ENCODE measurements at places on chromosomes 11 and 22. TPM values are rescaled to one million over a fixed set of nuclear protein-coding genes. Genes with fewer than 3 reads are reported as not detected.

DNA sequence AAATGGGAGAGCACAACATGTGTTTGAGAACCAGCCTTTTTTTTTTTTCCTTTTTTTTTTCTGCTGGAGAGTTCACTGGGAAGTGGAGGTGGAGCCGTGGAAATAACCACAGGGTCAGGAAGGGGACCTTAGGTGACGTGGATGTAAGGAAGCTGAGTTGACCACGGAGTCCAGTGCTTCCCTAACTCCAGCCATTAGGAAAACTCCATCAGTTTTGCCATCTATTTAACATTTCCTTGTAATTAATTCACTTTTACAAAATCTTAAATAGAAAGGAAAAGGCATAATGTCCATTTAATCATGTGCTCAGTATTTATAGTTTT lies 2.0 kb upstream of the CDK2AP2 start:
- no peak for DNase-seq

DNA sequence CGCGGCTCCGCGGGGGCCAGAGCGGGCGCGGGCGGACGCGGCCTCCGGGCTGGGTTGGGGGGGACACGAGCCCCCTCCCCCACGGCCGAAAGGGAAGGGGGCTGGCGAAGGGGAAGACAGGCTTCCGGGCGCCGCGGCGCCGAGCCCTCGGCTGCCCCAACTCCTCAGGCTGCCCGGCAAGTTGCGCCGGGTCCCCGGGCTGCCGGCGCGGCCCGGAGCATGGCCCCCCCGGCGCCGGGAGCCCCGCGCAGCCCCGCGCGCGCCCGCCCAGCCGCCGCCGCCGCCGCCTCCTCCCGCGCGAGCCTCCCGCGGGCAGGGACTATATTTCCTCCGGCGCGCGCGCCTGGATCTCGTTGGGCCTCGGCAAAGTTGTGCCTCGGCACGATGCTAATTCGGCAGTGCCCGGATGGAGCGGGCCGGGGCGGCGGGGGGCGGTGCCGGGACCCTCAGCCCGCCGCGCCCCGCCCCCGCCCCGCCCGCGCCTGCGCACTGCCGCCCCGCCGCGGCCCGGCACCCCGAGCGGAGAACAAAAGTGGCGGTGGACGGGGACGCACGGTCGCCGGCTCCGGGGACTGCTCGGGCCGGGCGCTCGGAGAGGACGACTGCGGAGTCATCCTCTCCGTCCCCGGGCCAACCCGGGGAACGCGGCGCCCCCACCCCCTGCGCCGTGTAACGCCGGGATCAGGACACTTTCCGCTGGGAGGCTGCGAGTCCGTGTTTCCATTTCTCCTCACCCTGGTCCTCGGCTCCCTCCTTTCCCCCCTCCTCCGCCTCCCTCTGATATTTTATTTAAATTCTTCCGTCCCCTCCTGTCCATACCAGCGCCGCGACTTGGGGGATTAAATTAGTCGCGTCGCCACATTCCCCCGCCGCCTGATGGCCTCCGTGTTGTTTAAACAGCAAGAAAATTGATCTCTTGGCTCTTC lies at the start of gene PHF21B:
Gene PHF21B, minus strand, starts transcription at position 400 of the 926 bp plus-strand sequence. CDS start 456 bp downstream, outside the sequence.
- DNase-seq, result peak; percentile 64

GRCh38 chr11:112520354-112520753 lies 259.7 kb upstream of the PLET1 start:
- no peak for DNase-seq

Gene CASP1
- total RNA-seq, result 93.6 TPM

DNA sequence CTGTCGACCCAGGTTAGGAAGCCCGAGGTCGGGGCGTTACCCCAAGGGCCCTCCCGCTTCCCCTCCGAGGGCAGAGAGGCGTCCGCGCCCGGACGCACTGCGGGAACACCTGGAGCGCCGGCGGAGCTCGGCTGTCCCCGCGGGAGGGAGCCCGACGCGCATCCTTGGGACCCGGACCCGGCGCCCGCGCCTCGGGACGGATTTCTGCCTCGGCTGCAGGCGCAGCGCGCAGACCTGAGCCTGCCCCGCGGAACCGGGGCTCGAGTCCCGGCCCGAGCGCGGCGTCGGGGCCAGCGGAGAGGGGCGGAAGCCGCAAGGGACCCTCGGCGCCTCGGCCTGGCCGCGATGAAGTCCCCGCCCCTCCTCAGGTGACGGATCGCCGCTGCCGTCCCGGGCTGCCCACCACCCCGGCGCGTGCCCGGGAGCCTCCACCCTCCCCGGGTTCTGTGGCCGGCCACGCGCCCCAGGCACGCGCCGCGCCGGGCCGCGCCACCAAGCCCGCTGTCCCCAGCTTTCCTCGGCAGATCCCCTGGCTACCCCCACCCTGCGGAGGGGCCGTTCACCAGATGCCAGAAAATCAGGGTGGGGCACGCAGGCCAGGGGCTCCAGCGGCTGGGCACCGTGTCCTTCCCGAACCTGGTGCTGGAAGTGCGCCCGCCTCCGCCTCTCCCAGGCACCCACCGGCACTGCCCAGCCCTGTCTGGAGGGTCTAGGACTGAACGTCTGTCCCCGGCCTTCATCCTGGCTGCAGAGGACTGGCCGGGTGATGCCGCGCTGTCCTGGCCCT lies 410 bp downstream of the GLB1L3 start:
- no peak for DNase-seq

Gene CRYBB1
- not detected for total RNA-seq

DNA sequence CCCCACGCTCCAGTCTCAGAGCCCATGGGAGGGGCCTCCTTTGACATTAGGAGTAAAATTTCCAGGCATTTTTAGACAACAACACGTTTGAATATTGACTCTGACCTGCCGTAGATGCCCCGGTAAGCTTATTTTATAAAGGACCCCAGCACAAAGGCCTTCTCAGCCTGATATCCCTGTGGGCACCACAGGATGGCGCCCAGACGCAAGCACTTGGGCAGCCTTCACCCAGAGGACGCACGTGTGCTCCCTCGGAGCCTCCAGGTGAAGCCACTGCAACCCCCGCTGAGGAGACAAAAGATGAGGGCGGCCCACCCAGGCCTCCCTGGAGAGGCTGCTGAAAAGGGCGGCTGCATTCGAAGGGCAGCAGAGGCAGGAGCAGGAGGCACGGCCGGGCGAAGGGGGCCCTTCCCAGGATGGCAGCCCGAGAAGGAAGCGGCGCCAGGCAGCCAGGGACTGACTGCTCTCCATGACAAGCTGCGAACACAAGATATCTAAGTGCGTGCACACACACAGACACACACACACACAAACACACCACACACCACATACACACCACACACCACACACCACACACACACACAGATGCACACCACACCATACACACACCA lies 15.2 kb upstream of the TH start:
- DNase-seq, result peak; percentile 62

Gene GCAT
- 10.1 TPM for total RNA-seq

- peak; percentile 77 for DNase-seq
These were observed 2.3 kb downstream of the ADORA2A start for GRCh38 chr22:24429411-24430365.

DNA sequence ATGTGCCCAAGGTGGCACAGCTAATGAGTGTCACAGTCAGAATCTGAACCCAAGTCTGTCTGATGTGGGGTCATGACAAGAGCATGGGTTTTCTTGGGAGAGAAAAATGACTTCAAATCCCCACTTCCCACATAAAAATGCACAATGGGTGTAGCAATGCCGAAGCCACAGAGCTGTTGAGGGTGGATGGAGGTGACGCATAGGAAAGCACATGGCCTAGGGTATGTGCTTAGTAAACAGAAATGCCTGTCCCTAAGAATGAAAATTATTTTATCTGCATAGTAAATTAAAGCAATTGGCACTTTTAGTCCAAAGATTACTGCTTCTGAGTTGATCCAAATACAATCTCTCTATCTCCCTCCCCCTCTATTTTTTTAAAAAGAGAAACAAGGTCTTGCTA lies 10.9 kb downstream of the MICAL3 start:
- DNase-seq, result no peak

DNA sequence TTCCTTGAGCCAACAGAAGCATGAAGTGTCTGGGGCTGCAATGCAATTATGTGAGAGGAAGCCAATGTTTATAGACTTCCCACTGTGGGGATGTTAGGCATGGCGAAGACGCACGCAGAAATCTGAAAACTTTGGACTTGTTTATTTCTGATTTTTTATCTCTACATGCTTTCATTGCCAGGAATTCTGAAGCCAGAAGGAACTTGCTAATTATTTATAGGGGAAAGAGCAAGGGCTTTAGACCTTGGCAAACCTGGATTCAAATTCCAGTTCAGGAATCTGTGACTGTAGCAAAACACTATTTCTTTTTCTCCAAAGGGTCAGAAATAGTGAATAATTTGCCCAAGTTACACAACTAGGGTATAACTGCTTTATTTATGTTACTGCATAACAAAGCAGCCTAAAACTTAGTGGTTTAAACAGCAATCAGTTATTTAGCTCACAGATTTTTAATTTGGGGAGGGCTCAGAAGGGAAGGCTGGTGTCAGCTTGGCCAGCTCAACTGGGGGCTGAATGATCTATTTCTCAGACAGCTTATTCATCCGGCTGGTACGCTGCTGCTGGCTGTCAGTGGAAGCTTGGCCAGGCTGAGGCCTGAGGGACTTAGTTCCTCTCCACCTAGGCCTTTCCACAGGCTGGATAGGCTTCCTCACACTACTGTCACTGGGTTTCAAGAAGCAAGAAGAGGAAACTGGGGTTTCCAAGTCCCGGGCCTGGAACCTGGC lies 1.9 kb upstream of the OR6Q1 start:
- DNase-seq, result no peak

Gene EEF1G
- total RNA-seq, result 1,152 TPM

Gene SCUBE1
- 0.20 TPM for total RNA-seq

Gene CSNK2A3
- 1.2 TPM for total RNA-seq

Gene BMAL1
- 83.3 TPM for total RNA-seq

DNA sequence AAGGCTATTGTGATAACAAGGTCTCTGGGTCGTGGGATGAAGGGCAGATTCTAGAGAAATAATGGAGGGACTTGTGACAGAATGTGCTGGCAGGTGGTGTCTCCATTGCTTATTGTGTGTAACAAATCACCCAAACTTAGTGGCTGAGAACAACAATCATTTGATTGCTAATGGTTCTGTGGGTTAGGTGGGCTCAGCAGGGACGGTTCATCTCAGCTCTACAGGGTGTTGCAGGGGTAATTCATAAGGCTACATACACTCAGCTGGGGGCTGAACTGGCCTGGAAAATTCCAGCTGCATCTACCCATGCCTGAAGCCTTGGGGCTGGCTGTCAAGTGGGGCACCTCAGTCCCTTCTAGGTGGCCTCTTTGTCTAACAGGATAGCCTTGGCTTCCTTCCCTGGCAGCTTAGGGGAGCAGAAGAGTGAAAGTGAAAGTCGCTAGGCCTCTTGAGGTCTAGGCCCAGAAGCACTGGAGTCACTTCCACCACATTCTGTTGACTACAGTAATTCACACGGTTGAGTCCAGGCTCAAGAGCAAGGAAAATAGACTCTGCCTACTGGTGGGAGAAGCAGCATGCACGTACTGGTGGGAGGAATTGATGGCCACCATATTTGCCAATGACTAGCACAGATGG lies 308.9 kb downstream of the MN1 start:
- no peak for DNase-seq

DNA sequence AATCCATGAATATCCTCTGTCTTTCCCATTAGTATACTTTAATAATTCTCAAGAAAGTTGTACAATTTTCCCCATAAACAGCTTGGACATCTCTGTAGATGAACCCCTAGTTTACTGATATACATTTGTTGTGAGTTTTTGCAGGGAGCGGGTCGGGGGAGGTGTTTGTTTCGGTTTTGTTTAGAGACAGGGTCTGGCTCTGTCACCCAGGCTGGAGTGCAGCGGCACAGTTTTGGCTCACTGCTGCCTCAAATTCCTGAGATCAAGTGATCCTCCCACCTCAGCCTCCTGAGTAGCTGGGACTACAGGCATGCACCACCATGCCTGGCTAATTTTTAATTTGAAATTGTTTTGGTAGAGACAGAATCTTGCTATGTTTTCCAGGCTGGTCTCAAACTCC lies 57.6 kb downstream of the IGLL5 start:
- DNase-seq, result no peak
